ENCODE measurements at places on chromosomes 2 and 18.

DNA sequence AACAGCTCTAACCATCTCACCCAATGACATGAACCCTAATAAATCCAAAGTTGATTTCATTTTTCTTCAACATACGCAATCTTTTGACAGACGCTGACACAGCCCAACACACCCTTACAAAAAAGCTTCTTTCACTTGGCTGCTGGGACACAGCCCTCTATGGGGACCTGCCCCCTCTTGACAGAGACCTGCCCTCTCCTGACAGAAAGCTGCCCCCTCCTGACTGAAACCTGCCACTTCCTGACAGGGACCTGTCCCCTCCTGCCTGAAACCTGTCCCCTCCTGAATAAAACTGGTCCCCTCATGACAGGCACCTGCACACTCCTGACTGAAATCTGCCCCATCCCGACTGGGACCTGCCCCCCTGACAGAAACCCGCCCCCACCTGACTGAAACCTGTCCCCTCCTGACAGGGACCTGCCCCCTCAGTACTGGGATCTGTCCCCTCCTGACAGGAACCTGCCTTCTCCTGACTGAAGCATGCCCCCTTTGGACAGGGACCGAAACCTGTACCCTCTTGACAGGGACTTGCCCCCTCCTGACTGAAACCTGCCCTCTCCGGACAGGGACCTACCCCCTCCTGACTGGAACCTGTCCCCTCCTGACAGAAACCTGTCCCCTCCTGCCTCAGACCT is 87.9 kb downstream of the PXDN start:
- DNase-seq: no peak

GRCh38 chr2:3670941-3671340 is 12.9 kb downstream of the ALLC start:
- no peak for DNase-seq

GRCh38 chr2:60629305-60629662 is 75.8 kb upstream of the BCL11A start:
- no peak for DNase-seq

GRCh38 chr18:74631212-74631611 is 33.5 kb downstream of the ZNF407 start:
- no peak for DNase-seq

DNA sequence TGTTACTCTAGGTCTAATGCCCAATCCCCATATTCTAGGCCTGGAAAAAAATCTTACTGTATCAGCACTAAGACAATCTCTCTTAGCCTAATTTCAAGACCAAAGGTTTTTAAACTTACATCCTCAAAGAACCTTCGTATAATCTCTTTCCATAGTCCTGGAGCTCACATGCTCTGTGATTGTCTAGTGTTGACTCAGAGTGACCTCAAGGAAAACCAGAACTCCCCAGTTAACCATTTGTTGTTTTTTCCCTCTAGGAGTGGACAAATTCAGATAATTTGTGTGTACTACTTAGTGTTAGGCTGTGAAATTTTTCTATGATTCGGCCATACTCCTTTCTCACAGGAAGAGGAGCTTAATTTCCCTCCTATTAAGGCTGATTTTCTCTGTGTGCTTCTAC is 536.1 kb downstream of the SLC4A3 start:
- no peak for DNase-seq

DNA sequence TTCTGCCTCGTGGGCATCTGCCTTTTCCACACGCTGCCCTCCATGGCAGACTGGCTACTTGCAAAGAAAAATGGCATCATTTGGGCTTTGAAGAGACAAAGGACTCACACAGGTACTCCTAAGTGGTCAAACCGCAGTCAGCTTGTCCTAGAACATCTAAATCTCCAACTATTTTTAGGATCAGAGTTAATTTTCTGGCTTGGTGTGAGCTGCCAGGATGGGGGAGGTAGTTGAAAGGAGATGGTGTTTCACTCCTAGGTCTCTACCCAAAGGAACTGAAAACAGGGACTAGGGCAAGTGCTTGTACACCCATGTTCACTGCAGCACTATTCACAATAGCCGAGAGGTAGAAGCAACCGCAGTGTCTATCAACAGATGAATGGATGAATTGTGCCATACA is 107.9 kb upstream of the ATL2 start:
- DNase-seq: no peak

DNA sequence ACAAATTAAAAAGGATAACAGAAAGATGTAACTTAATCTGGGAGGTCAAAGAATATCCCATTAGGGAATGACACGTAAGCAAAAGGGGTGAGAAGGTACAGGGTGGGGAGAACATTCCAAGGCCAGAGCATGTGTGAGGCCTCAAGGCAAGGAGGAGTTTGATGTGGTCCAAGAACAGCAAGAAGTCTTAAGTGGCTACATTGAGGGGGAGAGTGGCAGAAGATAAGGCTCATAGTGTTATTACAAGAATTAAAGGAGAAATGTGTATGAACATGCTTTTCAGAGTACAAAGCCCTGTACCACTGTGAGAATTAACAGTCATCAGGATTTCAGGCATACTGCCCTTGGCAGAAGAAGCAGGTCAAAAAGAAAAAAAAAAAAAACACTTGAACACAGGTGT is 174.4 kb upstream of the ERBB4 start:
- DNase-seq: no peak

DNA sequence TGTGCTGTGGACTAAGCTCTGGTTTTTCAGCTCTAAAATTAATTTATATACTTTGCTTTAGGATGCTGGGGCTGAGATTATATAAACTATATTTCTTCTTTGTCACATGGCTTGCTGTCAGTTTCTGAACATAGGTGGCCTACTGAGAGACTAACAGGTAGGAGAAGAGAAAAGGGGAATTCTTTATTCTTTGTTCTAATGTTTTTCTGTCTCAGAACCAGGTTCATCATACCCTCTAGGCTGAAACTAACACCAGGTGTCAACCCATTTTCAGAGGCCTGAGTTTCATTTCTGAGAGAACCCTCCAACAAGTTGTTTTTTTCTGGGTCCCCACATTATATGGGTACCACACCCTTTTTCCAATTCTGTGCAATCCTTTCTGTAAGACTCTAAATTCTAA is 843.6 kb downstream of the TRIB2 start:
- no peak for DNase-seq

DNA sequence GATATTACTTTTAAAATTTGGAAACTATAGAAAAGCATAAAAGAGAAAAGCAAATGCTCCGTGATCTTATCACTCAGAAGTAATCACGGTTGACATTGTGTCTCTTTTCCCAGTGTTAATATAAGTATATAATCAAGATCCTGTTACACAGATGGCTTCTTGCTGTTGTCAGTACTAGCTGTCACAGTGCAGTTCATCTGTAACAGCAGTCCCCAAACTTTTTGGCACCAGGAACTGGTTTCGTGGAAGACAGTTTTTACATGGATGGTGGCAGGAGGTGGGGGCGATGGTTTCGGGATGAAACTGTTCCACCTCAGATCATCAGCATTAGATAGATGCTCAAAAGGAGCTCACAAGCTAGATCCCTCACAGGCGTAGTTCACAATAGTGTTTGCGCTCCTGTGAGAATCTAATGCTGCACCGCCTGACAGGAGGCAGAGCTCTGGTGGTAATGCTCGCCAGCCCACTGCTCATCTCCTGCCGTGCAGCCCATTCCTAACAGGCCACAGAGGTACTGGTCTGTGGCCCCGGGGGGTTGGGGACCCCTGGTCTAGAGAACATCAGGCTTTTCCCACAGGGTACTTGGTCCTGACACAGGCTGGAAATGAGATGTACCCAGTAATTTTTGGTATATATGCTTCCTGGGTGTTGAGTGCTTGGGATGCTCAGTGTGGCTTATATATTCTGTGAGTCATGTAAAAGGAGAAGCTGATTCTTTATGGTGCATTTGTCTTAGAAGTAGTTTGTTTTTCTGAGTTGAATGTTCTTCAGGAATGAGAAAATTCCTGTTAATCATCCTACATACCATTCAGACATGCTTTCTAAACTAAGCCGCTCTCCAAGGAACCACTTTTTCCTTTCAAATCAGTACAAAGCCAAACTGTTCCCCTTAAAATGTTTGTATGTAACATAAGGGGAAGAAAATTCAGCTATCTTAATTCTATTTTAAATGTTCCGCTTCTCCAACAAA is 121.8 kb downstream of the NCK2 start:
- DNase-seq: no peak

GRCh38 chr2:70807102-70807827 is 13.1 kb downstream of the CLEC4F start:
- peak; percentile 1 for DNase-seq

- no peak for DNase-seq
These were observed 220.2 kb upstream of the SMAD7 start for GRCh38 chr18:49170925-49171505.

- DNase-seq: no peak
These were observed 54.0 kb downstream of the CNTNAP5 start for GRCh38 chr2:124079045-124079444.

- DNase-seq: peak; percentile 71
These were observed 45.6 kb upstream of the MTCL1 start for GRCh38 chr18:8659609-8660242.

GRCh38 chr2:128727404-128727803 is 408.7 kb upstream of the HS6ST1 start:
- DNase-seq: no peak

DNA sequence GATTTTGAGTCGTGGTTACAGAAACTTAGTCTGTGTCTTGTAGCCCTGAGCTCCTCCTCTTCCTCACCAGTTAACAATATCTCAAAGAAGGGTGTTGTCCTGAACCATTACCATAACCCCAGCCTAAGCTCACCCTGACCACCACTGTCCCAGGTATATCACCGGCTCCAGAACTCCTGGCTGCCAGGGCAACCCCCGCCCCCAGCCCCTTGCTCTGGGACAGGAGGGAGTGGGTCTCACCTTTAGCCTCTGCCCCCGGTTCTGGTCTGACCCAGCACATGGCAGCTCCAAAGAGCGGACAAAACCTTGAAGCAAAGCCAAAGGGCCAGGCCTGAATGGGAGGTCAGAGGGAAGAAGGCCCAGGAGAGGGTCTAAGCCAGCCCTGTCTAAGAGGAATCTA is 5.6 kb upstream of the PSMD1 start:
- no peak for DNase-seq

GRCh38 chr2:148988337-148988736 is 50.2 kb upstream of the LYPD6B start:
- DNase-seq: no peak

GRCh38 chr2:200220251-200220650 is 86.2 kb upstream of the SPATS2L start:
- no peak for DNase-seq

DNA sequence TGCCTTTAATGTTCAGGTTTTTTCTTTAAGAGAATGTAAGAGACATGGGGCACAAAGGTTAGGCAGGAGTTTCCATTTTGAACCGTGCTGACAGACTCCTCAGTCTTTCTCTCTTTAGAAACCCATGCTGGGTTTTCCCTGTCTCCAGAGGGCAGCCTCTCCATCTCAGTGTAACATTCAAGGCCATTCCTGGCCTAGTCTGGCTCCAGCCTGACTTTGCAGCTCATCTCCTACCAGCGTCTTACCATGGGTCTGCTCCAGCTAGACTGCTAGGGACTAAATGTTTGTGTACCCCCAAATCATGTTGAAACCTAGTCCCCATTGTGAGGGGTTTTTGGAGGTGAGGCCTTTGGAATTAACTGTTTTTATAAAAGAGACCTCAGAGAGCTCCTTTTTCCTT is 9.8 kb upstream of the CLIP4 start:
- DNase-seq: no peak

- no peak for DNase-seq
These were observed 441.0 kb downstream of the DSC3 start for GRCh38 chr18:30601541-30601940.

GRCh38 chr2:166494140-166494624 is at the start of gene SCN7A:
TSS of gene SCN7A (minus strand) at chr2:166494249. CDS start at chr2:166477696, 16,553 bp downstream.
- DNase-seq: peak; percentile 53

DNA sequence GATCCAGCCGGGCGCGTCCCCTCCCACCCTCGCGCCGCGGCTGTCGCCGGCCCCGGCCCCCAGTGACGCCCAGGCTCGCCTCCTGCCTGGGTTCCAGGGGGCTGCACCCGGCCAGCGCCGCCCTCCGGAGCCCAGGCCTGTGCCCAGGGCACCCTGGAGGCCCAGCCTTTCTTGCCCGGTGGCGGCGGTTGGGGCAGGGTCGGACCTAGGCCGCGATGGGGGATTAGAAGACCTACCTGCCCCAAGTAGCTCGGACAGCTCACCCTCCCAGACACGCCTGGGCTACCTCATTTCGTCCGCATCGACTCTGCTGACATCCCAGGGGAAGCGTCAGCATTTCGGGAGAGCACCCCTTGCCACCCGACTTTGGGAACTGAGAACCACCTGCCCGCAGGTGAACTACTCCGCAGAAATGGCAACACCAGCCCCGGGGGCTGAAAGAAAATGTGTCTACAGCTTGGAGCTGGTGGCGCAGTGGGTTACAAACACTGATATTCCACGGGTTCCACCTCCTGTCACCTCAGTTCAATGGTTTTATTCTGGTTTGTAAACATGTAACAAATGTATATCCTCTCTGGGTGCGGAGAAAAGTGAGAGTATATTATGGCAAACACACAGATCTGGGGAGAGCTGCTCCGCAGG is 834 bp upstream of the ARL4C start:
- no peak for DNase-seq

DNA sequence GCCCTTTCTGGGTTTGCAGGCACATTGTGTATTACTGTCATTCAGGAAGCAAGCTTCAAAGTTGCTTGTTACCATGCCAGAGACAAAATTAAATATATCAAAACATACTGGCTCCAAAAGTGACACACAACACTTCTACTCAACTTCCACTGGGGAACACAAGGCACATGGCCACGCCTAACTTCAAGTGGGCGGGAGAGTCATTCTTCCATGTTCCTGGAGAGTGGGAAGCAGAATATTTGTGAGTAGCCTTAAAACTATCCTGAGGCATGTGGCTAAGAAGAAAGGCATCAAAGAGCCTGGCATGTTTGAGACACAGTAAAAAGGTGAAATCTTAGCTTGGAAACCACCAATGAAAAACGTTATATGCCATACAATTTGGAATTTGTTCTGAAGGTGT is 90.5 kb upstream of the TACR1 start:
- DNase-seq: no peak

DNA sequence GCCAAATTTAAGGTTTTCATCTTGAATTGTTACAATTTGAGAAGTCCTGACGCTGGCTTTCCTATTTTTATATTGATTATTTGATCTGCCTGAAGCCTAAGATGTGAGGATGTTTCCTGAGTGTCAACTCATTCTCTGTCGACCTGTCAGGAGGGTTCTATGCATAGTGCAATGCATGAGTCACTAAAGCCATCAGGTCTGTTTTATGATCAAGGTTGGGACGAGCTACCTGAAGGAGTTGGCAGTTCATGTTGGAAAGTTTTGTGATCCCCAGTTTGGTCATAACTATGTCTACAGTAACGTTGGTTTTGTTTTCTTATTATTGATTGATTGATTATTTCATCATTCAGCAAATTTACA is 71.2 kb downstream of the NABP1 start:
- DNase-seq: no peak

- DNase-seq: peak; percentile 13
These were observed 27.0 kb upstream of the MGAT4A start for GRCh38 chr2:98757904-98758421.

DNA sequence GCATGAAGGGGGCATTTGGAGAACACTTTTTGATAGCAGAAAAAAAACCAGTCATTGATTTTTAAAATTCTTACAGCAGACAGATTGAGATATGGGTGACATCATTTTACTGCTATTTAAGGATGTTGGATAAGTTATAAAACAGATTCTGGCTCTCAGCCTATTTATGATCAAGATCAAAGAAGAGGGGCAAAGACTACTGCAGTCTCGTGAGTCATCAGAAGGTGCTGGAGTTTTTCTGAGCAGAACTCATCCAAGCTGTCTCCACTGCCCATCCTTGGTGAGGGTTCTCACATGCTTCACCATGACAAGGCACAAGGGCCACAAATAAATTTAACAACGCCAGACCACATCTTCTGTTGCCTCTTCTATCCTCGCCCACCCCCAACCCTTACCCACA is 58.8 kb downstream of the ST6GAL2 start:
- no peak for DNase-seq

- DNase-seq: peak; percentile 38
These were observed 108.8 kb downstream of the TWIST2 start for GRCh38 chr2:238956676-238957075.
